Activated CD4-positive, alpha-beta memory T cell treated with anti-CD3 and anti-CD28 coated beads for 36 hours (primary cell): ENCODE measurements at places on chromosomes 2 and 18.

DNA sequence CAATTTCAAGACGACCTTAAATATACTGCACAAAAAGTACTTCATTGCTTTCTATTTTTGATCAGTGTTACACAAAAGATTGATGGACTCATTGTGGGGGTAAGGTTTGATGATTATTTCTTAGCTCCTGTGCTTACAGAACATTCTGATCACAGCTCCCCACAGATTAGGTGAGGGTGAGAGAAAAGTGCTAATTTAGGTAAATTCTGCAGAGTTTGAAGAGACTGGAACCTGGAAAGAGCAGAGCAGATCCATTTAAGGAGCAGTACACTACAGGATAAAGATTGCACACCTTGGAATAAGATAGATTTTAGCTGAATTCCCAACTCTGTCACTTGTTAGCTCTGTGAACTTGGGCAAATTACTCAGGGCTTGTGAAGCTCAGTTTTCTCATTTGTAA lies 291.9 kb upstream of the CDH7 start:
- DNase-seq = no peak

GRCh38 chr2:119283873-119284331 lies 60.3 kb downstream of the STEAP3 start:
- no peak for DNase-seq

- no peak for DNase-seq
These were observed 547.4 kb upstream of the ID2 start for GRCh38 chr2:8134473-8134932.

GRCh38 chr18:21741562-21742314 lies 1.1 kb downstream of the MIB1 start:
- DNase-seq = peak; percentile 49

DNA sequence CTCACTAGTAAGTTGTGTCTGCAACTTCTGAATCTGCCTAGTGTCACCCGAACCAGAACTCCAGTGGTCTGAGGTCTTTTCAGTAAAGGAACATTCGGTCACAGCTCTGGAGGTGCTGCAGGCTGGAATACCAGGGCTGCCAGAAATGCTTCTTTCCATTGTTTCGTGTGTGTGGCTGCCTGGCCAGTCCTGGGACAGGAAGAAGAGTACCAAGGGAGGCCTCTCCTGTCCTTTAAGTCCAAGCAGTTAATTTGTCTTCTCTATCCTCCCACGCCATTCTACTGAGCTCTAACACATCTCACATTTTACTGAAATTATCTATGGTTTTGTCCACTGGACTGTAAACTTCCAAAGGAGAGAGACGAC lies 196.0 kb downstream of the LNPK start:
- no peak for DNase-seq

- DNase-seq = no peak
These were observed 137.8 kb downstream of the PID1 start for GRCh38 chr2:229133155-229133772.

GRCh38 chr18:56284319-56284718 lies 354.1 kb downstream of the TXNL1 start:
- no peak for DNase-seq

DNA sequence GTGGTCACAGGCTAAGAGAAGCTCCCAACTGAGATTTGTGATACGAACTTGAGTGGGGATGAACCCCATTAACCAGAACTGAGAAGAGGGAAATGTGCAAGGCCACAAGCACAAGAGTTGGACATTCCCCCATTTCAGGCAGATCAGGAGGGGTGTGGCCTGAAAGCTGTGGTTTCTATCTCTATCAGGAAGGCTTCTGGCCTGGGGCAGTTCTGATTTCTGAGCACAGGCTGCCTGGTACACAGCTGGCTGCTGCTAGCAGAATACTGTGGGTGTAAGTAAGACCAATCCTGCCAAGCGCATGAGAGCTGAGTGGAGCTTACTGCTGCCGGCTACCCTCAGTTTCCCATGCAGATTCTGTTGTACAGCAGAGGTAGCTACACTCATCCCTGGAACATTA lies 484.6 kb downstream of the SATB2 start:
- no peak for DNase-seq

- DNase-seq = no peak
These were observed 22.0 kb downstream of the SAG start for GRCh38 chr2:233329489-233330135.
